Transverse colon (tissue), 4 donors: ENCODE measurements at places on chromosomes 4 and X. TPM values are rescaled to one million over a fixed set of nuclear protein-coding genes. Genes with fewer than 3 reads are reported as not detected.

DNA sequence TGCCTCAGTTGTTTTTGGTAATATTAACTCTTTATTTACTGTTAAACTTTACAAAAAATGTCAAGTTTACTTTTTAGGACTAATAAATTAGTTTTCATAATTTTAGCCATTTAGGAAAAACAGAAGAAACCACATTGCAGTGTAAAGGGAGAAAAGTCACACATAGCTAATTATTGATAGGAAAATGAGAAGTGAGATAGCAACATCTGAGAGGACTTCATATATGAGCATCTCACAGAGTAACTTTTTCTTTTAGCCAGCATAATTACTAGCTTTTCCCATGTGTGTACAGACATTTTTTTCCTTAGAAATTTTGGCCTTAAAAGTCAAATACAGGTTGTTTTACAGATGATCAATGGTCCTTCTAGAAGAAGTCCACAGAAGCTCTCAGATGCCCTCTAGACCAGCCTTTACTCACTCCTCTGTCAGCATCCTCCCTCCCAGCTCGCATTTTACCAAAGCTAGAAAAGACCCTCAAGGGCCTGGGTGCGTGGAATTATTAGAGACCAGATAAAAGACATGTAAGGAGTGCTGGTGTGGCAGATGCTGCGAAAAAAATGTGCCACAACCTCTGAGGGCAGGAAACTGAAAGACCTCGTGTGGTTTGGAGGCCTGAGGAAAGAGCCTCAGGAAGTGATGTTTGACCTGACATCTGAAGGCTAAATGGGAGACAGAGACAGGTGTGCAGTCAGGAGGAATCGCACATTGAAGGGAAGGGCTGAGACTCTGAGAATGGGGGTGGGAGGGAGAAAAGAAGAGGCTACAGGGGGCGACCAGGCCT is 156.9 kb downstream of the CBR4 start:
- DNase-seq = no peak
- no peak overlapping the region for H3K4me3 ChIP-seq

GRCh38 chr4:139202991-139203390 is 26.0 kb upstream of the ELF2 start:
- no peak for DNase-seq
- H3K27me3 ChIP-seq = no peaks in the 10 kb centered on the region
- H3K36me3 ChIP-seq = no peaks in the 10 kb centered on the region
- H3K4me3 ChIP-seq = no peak overlapping the region

GRCh38 chr4:40601641-40602040 is 28.0 kb downstream of the RBM47 start:
- H3K27ac ChIP-seq = peak overlapping the region; percentile 11
- H3K4me1 ChIP-seq = no peaks in the 10 kb centered on the region
- no peaks in the 10 kb centered on the region for H3K36me3 ChIP-seq
- no peak for DNase-seq
- H3K4me3 ChIP-seq = no peak overlapping the region

- DNase-seq = no peak
- H3K4me3 ChIP-seq = no peak overlapping the region
- H3K36me3 ChIP-seq = no peaks in the 10 kb centered on the region
- H3K4me1 ChIP-seq = no peaks in the 10 kb centered on the region
Measured at GRCh38 chrX:96578781-96579180, 105.9 kb upstream of the DIAPH2 start.

DNA sequence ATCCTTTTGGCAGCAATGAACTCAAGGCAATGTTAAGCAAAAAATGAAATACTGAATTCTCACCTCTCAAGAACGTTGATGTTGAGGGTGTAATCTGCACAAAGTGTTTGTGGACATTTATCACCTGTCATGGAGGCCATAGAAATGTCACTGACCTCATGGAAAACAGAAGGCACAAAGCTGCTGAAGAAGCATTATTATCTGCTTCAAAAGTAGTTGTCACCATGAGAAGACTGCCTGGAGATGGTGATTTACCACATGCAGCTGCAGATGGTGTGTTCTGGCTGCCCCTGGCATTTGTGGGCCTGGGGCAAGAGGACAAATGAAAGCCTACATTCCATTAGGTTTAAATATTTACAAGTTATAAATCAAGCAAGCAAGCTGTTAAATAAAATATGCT is 116.8 kb upstream of the RPS6KA3 start:
- no peaks in the 10 kb centered on the region for H3K4me1 ChIP-seq
- DNase-seq = no peak
- H3K4me3 ChIP-seq = no peak overlapping the region

GRCh38 chr4:82681754-82682153 is 116.8 kb downstream of the SCD5 start:
- no peaks in the 10 kb centered on the region for H3K36me3 ChIP-seq
- no peak overlapping the region for H3K27ac ChIP-seq
- DNase-seq = no peak
- no peaks in the 10 kb centered on the region for H3K4me1 ChIP-seq
- H3K27me3 ChIP-seq = no peaks in the 10 kb centered on the region

DNA sequence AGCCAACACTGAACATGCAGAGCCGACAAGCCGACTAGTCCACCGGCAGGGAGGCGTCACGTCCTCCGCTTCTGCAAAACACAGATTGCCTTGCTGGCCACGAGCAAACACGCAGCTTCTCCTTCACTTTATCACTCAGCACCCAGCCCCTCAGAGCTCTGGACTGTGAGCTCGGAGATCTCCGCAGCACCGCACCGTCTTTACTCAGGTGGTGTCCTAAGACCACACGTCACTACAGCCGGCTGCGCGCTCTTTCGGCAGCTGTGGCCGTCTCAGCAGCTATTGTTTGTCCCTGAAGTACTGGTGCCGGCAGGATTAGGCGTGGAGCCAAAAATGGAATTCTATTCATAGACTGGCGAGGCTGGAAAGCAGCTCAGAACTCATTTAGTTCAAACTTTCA is 72.0 kb downstream of the FAT1 start:
- peaks cover 6% of the 10 kb centered on the region for H3K36me3 ChIP-seq
- H3K27me3 ChIP-seq = no peaks in the 10 kb centered on the region
- no peaks in the 10 kb centered on the region for H3K4me1 ChIP-seq
- peak; percentile 37 for DNase-seq
- H3K27ac ChIP-seq = no peak overlapping the region

GRCh38 chr4:143641361-143641760 is 59.1 kb downstream of the FREM3 start:
- no peak for DNase-seq
- H3K36me3 ChIP-seq = no peaks in the 10 kb centered on the region
- H3K4me1 ChIP-seq = no peaks in the 10 kb centered on the region

DNA sequence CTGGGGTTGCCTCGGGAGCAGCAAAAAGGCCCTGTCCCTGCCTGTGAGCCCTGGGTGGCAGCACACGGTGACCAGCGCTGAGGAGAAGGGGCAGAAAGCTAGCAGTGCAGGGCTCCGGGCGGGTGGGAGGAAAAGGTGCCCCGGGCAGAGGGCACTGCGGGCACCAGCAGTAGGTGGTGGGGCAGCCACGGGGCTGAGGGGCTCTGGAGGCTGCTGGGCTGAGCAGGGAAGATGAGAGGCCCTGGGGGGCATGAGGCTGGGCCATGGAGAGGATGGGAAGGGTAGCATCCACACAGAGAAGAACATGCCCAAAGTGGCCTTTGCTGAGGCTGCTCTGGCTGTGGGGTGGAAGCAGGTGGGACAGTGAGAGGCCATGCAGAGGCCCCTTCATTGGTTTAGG is 67.5 kb upstream of the NKX1-1 start:
- H3K27ac ChIP-seq = no peak overlapping the region
- H3K4me1 ChIP-seq = no peaks in the 10 kb centered on the region
- H3K36me3 ChIP-seq = no peaks in the 10 kb centered on the region
- H3K4me3 ChIP-seq = no peak overlapping the region
- no peak for DNase-seq

GRCh38 chrX:100409610-100410590 is at the start of gene PCDH19:
PCDH19 (minus strand) TSS chrX:100410273; CDS start chrX:100408597, 1,676 bp downstream.
- peaks cover 76% of the 10 kb centered on the region for H3K27me3 ChIP-seq
- DNase-seq = peak; percentile 42
- no peak within 1 kb of the TSS for H3K27ac ChIP-seq
- no peaks in the 10 kb centered on the region for H3K4me1 ChIP-seq

GRCh38 chr4:143230683-143231082 is 46.0 kb downstream of the USP38 start:
- no peaks in the 10 kb centered on the region for H3K4me1 ChIP-seq
- no peaks in the 10 kb centered on the region for H3K27me3 ChIP-seq
- H3K4me3 ChIP-seq = no peak overlapping the region
- H3K27ac ChIP-seq = no peak overlapping the region

- no peak overlapping the region for H3K4me3 ChIP-seq
- H3K27ac ChIP-seq = no peak overlapping the region
- no peaks in the 10 kb centered on the region for H3K36me3 ChIP-seq
- no peaks in the 10 kb centered on the region for H3K4me1 ChIP-seq
- no peak for DNase-seq
Measured at GRCh38 chr4:154958121-154958520, 177.0 kb downstream of the RBM46 start.

- H3K4me1 ChIP-seq = no peaks in the 10 kb centered on the region
- H3K36me3 ChIP-seq = no peaks in the 10 kb centered on the region
- no peak overlapping the region for H3K27ac ChIP-seq
- H3K27me3 ChIP-seq = no peaks in the 10 kb centered on the region
- H3K4me3 ChIP-seq = no peak overlapping the region
Measured at GRCh38 chrX:6574762-6575161, 39.8 kb upstream of the VCX3A start.

DNA sequence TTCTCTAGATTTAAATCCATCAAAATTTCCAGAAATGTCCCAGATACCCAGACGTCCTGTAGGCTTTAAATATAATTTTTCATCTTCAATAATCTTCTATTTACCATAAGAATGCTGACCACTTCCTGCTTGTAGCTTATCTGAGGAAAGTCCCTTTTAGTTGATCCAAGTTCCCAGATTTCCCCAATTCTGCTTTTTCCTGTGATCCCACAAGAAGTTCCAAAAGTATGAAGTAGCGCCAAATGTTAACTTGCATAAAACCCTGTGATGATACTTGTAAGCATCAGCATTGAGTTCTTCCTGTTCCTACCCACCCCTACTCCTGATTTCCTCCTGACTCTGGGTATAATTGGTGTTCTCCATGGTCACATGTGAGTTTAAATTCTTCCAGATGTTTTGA is 10.6 kb upstream of the TLR8 start:
- no peaks in the 10 kb centered on the region for H3K36me3 ChIP-seq
- no peak overlapping the region for H3K27ac ChIP-seq
- no peaks in the 10 kb centered on the region for H3K4me1 ChIP-seq
- DNase-seq = no peak
- no peak overlapping the region for H3K4me3 ChIP-seq

Gene CFAP99
- total RNA-seq = 0.32 TPM

Gene FAM9B
- total RNA-seq = not detected

Gene ASMT
- not detected for total RNA-seq

Gene GAGE12E
- total RNA-seq = not detected

Gene GAGE12C
- not detected for total RNA-seq

Gene KLB
- total RNA-seq = not detected
